ENCODE measurements at places on chromosomes 7 and 10.

- no peak for DNase-seq
These were observed 66.0 kb upstream of the FGL2 start for GRCh38 chr7:77265666-77266065.

- DNase-seq: no peak
These were observed 60.9 kb downstream of the RBM20 start for GRCh38 chr10:110704906-110705476.

DNA sequence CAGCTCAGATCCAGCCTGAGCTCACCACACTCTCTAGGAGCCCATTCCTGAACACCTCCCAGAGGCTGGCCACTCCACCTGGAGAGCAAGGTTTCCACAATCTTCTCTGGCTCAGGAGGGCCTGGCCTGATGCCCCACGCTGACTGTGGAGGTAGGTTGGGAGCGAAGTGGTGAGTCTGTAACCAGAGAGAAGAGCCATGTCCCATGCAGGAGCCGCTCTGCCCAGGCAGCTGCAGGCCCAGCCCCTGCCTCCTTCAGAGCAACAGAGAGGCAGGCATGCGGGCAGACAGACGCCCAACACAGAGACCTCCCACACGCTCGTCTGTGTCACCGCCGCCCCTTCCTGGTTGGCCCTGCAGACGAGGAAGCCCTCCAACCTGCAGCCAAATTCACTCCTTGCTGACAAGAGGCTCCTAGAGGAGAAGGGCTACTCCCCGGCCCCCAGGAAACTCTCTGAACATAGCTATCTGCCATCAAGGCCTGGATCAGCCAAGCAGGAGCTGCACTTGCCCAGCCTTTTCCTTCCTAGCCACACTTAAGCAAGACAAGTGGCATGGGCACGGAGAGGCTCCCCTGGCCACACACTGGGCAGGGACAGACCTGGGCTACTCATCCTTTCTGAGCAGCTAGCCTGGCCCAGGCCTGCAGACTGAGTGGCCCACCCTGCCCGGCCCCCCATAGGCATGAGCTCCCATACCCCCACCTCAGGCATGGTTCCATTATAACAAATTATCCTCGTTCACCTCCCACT is 101.9 kb downstream of the GRID1 start:
- DNase-seq: no peak

- DNase-seq: no peak
These were observed 22.2 kb upstream of the TPST1 start for GRCh38 chr7:66182920-66183319.

- DNase-seq: no peak
These were observed 154.0 kb upstream of the C7orf33 start for GRCh38 chr7:148436571-148436970.

GRCh38 chr7:51219261-51219988 is 97.2 kb downstream of the COBL start:
- DNase-seq: no peak

DNA sequence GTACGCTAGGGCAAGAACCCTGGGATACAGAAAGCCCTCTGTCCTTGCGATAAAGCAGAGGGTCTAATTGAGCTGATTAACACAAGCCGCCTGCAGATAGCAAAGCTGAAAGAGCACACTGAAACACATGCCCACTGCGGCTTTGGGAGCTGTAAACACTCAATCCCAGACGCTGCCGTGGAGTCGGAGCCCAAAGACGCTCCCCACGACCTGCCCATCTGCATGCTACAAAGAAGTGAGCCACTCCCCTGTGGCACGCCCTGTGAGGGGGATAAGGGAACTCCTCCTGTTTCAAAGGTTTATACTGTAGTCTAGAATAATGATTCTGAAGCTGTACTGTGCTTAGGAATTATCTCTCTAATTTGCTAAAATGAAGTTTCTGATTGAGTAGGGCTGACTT is 985.6 kb upstream of the GHITM start:
- no peak for DNase-seq

GRCh38 chr10:23331567-23332301 is 12.9 kb downstream of the C10orf67 start:
- no peak for DNase-seq

GRCh38 chr10:46526682-46527038 is 29.8 kb downstream of the GPRIN2 start:
- no peak for DNase-seq

GRCh38 chr10:108789919-108790318 is 1133.4 kb downstream of the XPNPEP1 start:
- DNase-seq: no peak

DNA sequence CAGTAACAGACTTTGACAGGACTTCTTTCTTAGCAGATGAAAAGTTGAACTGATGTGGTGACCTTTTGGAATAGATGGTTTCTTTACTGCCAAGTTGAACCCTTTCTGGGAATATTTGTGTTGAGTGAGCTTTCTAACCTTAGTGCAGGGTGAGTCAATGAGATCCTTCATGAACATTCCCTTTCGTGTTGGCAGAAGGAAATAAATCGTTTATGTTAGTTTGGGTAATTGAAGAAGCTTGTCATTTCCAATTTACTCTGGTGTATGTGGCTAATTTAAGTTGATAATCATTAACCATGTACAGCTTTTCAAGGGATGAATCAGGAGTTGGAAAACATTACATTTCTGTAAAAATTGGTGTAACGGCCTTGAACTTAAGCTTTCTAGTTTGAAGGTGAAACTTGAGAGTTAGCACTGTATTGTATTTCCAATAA is 43.4 kb downstream of the PTTG1IP2 start:
- no peak for DNase-seq

Data from stimulated activated CD8-positive, alpha-beta memory T cell treated with anti-CD3 and anti-CD28 coated beads, Interleukin-4, amount 100 ng/mL, for 1 hour (primary cell).